ENCODE measurements at places on chromosomes 3 and 15.
A peak's percentile ranks its signal among the peaks of the same experiment; 100 is the strongest.

DNA sequence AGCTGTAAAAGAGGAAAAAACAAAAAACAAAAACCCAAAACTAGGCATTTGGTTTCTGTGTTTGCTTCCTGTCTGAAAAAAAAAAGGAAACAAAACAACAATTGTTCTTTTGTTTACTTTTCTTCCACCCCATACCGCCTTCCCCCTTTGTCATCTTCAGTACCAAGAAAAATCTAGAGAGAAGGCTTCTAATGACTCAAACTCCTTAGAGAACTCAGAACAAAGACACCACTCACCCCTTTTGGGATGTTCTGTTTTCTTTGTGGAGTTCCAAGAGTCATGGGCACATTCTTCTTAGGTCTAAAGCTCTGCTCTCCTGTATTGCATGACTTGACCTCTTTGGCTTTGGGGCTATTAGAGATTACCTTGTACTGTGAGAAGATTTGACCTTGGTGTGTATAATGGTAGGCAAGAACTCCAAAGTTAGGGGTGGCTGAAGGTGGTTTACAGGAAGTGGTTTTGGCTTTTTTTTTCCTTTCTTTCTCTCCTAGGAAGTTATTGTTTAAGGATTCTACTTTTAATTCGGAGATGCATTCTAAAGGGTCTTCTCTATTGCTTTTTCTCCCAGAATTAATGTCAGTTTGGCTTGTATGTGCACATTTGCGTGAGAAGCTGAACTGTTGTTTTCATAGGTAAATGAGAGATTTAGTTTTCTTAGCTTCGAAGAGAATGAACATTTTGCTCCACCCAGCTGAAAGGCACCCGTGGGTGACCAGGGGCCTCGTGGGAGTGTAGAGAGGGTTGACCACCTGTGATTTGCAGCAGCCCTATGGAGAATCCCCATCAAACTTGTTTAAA lies 39.5 kb upstream of the ZBTB20 start:
- no peak for DNase-seq

- DNase-seq: no peak
Measured at GRCh38 chr3:196202516-196202970, 8.7 kb downstream of the ZDHHC19 start.

DNA sequence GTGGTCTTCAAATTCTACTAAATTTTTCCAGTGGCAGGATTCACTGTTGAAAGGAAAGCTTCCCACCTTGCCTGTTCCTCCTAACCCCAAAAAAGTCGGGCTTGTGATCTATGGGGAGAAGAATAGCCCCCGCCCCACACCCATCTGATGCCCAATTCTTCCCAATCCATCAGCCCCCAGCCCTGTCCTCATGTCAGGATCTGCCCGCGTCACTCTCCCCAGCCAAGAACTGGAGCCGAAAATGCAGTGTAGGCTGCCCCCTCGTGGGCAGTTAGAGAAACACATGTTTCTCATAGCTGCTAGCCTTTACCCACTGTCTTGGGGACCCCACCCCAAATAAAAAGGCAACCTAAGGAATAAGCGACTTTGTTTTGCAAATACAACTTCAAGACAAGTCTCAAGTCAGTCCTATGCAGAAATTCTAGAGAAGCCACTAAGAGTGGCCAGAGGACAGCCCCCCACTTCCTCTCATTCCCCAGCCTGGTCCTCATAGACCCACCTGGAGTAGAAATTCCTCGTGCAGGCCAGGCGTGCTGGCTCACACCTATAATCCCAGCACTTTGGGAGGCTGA lies 13.0 kb upstream of the CSK start:
- peak; percentile 72 for DNase-seq

DNA sequence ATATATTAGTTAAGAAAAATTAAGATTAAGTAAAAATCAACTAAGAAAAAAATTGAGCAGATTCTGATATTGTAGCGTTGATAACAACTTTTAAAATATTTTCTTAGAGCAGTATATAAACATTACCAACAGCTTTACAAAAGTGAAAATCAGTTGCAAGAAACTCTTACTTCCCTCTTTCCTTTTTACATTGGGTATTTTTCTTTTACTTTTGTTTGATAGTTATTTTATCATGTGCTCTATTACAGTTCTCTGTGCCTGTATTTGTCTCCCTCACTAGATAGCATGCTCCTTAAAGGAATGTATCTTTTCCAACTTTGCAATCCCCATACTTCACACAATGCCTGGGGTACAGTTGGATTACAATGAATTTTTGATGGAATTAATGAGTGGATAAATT lies 87.5 kb upstream of the P3H2 start:
- DNase-seq: no peak

DNA sequence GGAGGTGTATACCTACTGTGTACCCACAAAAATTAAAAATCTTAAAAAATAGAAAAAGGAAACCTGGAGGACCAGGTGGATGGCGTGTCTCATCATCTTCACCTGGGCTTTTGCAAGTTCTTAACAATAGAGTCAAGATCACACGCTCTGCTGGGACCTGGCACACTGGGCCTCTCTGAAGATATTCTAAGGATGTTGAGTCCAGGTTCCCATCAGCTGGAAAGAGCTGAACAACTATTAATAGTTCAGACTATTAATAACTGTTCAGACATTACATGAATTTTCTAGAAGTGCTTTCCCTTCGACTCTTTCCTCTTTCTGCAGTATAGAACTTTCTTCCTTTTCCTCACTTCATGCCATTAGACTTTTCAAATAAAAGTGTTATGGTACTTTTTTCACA lies 320.2 kb upstream of the IL12A start:
- no peak for DNase-seq

GRCh38 chr3:30221619-30222018 lies 384.8 kb upstream of the TGFBR2 start:
- DNase-seq: no peak

DNA sequence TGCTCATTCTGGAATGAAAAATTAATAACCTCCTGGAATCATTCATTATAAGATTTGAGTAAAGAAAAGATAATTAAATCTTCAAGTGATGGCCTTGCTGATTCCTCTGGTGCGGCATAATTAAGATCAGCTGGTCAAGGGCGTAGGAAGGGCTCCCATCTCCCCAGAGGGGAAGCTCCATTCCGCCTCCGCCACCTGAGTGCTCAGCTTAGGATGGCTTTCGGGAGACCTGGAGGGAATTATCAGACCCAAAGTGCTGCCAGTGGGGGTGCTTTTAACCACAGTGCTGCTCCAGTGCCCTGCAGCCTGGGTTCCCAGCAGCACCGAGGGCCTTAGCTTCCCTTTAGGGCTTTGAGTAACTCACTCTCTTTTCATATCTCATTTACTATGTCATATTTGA lies 556.6 kb upstream of the RGMA start:
- DNase-seq: no peak

DNA sequence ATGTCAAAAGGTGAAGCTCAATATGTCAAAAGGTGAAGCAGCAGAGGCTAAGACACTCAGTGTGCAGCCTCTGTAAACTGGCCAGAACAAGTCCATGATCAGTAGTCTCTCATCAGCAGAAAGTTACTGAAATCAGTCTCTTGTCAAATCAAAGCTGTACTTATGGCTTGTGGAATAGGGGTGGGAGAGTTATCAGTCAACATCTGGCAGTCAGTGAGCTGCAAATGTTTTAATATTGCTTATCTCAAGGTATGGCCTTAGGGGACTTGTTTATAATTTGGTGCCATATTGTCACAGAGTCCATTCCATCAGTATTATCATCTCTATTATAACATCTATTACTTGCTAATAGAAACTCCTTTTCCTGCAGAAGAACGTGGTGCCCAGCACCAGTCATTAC lies 14.9 kb upstream of the WDR49 start:
- no peak for DNase-seq

DNA sequence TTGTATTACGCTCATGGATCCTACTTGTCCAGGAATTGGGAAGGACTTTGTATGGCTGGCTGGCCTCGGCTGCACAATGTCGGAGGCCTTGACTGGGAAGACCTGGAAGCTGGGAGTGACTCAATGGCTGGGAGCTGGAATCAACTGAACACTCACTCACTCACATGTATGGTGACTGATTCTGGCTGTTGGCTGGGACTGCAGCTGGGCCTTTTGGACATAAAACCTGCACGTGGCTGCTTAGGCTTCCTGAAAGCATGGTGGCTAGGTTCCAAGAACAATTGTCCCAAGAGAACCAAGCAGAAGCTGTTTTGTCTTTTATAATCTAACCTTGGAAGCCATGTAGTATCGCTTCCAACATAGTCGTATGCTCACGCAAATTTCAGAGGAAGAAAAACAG lies 38.0 kb upstream of the CMTM8 start:
- no peak for DNase-seq

- DNase-seq: no peak
Measured at GRCh38 chr15:62209821-62210220, 44.7 kb upstream of the C2CD4B start.

DNA sequence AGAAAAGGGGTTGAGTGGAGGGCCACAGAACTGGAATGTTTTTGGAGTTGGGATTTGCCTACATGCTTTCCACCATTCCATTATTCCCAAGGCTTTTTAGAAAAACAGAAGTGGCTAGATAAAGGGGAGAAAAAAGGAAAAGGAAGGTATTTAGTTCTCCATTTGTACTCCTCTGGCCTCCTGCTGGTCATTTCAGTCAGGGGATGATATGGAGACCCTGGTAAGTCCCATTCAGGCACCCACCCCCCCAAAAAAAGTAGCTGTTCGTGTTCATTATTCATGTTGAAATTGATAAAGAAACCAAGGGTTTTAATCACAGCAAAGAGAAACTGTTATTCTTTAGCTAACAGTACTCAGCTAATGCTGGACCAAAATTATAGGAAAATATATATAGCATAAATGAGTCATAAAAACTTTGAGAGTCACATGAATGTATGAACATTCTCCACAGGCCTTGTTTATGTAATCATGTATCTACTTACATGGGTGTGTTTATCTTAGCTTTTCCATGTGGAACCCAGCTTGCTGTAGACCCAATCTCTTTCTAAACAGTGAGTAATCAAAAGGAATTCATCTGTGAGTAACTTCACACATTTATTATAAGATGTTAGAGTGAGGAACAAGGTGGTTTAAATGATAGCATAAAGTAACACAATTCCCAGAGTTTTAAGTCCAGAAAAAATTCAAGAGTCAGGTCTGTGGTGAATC lies 167.2 kb downstream of the KCNMB2 start:
- DNase-seq: no peak

GRCh38 chr15:62071711-62072308 lies 5.0 kb downstream of the C2CD4A start:
- DNase-seq: peak; percentile 60
